T-helper 9 cell (primary cell): ENCODE measurements at places on chromosomes 12 and 14.

GRCh38 chr14:24692382-24693352 is 58.7 kb upstream of the GZMB start:
- no peak for DNase-seq

DNA sequence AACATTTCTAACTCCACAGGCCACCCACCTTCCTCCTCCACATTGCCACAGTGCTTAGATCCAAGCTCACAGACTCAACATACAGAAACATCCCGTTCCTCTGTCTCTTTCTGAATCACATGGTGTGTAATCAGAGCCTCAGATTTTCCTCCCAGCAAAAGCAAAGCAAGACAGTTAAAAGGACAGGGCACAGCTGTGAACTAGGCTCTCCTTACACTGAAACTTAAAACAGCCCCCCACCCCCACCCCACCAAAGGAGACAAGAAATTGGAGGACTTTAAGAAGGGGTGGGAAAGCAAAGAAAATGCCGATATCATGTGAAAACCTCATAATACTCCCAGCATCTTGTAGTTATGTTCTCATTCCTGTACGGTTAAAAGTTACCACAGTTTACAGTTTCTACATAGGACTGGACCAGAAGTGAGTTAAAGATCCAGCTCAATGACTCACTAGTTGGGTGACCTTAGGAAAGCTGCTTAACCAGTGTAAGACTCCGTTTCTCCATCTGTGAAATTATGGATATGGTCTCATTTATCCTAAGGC is 4.8 kb downstream of the YBX3 start:
- no peak for DNase-seq

GRCh38 chr14:88346048-88346639 is 23.1 kb upstream of the KCNK10 start:
- DNase-seq = no peak

- no peak for DNase-seq
Observed at GRCh38 chr12:124861898-124862676, 1.6 kb downstream of the SCARB1 start.

DNA sequence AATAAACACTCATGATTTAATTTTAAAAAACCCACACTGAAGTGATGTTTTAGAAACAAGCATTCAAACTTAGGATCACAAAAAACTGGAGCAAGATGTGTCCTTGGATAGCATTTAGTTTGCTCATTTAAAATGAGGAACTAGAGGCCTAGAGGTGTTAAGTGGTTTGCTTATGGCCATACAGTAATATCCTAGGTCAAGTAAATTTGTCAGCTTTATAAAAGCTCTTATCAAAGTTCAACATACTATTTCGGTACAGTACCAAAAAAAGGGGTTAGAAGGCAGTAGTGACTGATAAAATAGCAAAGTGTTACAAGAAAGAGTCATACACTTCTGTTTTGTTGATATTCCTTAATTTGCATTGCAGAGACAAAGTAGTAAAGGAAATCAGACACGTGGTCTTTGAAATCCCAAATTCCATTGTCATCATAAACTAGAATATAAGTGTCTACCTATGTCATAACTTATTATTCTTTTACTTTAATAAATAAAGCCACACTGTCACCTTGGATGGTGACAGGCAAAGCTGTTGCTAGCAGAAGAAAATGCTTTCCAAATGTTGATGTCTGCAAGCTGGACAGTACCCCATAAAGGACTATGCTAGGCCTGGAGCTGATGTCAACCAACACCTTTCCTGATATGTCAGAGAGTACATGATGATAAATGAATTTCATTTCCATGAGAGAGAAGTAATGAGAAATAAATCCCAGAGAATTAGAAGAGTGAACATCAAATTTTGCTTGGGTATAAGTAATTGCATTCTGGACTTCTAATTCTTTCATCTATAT is 17.6 kb upstream of the SRP54 start:
- no peak for DNase-seq

DNA sequence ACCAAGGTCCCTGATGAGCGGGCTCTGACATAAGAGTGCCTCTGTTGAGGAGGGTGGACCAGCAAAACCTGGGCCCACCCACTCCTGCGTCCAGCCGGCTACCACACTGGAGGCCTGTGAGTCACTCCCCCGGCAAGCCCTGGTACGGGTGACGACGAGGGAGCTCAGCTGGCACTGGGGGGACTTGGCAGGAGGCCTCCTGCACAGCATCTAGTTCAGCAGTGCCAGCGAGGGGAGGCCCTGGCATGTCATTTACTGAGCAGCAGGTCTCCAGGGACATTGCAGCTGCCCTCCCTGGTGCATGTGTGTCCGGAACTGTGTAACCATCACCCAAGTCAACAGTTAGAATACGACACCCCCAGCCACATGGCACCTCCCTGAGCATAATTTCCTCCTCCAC is 24.4 kb downstream of the CD9 start:
- DNase-seq = no peak

GRCh38 chr14:77369285-77369684 is 7.6 kb downstream of the TMED8 start:
- DNase-seq = no peak

DNA sequence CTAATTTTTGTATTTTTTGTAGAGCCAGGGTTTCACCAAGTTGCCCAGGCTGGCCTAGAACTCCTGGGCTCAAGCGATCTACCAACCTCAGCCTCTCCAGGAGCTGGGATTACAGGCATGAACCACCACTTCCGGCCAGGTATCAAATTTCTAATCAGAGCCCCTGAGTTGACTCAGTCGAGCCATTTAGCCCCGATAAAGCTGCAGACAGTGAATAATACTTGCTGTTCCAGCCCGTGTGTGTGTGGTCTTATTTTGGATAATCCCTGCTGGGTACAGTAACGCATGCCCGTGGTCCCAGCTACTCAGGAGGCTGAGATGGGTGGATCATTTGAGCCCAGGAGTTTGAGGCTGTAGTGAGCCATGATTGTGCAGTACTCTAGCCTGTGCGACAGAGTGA is 57.0 kb downstream of the TEAD4 start:
- DNase-seq = no peak

DNA sequence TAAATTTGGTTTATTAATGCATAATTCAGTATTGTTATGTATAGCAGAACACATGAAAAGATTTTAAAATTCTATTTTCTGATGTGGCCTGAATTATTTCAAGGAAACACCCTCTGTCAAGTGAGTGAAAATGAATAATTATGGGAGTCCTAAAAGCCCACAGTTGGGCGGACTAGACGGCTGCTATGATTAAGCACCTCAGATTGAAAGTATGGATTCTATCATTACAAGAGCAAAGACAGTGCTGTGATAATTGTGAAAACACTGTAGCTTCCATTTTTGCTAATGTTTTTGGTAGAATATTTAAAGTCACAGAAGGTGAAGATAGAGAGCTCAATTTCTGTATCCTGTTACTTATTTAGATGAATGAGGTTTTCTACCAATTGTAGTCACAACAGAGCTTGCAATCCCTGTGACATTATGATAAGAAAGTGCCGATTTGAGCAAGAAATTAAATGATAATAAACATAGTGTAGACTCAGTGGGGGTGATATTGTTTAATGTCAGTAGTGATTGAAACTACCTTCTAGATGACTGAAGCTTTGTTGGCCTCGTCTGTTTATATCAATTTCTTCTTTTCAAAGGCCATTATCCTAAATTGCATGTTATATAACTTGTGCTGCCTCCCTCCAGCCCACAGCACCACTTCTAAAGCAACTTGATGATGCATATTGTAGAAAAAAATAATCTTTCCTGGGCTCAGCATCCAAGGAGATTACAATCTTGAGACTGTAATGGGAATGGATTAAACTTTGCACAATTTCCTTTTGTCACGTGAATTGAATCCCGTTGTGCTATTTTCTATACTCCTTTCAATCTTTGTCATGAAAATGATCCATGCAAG is 359.8 kb downstream of the BTG1 start:
- DNase-seq = no peak
